ENCODE measurements at places on chromosomes 6 and 20.

DNA sequence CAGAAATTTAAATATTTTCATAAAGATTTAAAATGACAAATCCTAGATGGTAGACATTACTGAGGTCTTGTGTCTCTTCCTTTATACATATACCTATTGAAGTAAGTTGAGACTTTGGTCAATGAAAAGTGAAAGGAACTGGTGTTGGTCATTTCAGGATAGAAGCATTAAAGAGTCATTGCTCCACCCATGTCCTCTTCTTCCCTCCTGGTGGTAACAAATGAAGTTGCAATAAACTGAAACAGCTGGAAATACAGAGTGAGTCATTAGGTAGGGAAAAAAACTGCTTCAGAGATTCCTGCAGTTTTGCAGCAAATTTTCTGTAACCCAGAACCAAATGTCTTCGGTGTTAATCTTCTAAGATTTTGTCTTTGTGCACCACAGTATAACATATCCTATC is 448.0 kb downstream of the EYS start:
- DNase-seq, result no peak

GRCh38 chr20:32271620-32272019 is 5.8 kb upstream of the KIF3B start:
- DNase-seq, result no peak

- no peak for DNase-seq
These were observed 24.9 kb downstream of the TTLL2 start for GRCh38 chr6:167349631-167350274.

GRCh38 chr6:35468980-35469750 is 964 bp downstream of the RPL10A start:
- no peak for DNase-seq

- DNase-seq, result no peak
These were observed 9.8 kb downstream of the PI16 start for GRCh38 chr6:36964349-36964748.

- DNase-seq, result peak; percentile 58
These were observed 61.1 kb upstream of the HFE start for GRCh38 chr6:26025894-26026832.

DNA sequence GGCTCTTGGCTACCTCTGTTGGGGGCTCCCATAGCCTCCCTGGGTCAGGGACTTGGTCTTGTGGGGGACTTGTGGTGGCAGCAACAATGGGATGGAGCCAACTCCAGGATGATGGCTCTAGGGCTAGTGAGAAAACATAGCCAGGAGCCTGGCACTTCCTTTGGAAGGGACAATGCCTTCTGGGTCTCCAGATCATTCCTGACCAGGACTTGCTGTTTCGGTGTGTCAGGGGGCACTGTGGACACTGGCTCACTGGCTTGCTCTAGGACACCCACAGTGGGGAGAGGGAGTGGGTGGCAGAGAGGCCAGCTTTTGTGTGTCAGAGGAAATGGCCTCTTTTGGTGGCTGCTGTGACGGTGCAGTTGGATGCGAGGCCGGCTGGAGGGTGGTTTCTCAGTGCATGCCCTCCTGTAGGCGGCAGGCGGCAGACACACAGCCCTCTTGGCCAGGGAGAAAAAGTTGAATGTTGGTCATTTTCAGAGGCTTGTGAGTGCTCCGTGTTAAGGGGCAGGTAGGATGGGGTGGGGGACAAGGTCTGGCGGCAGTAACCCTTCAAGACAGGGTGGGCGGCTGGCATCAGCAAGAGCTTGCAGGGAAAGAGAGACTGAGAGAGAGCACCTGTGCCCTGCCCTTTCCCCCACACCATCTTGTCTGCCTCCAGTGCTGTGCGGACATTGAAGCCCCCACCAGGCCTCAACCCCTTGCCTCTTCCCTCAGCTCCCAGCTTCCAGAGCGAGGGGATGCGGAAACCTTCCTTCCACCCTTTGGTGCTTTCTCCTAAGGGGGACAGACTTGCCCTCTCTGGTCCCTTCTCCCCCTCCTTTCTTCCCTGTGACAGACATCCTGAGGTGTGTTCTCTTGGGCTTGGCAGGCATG is 9.2 kb downstream of the VEGFA start:
- no peak for DNase-seq

GRCh38 chr6:52553719-52554118 is 23.1 kb downstream of the TRAM2 start:
- DNase-seq, result no peak

- DNase-seq, result no peak
These were observed 143.1 kb upstream of the PCSK2 start for GRCh38 chr20:17083738-17084137.

- no peak for DNase-seq
These were observed 152.5 kb downstream of the IBTK start for GRCh38 chr6:82095091-82095490.

GRCh38 chr6:165906-166305 is 126.4 kb upstream of the DUSP22 start:
- no peak for DNase-seq

GRCh38 chr20:49542514-49542991 is 25.4 kb downstream of the PTGIS start:
- DNase-seq, result no peak

DNA sequence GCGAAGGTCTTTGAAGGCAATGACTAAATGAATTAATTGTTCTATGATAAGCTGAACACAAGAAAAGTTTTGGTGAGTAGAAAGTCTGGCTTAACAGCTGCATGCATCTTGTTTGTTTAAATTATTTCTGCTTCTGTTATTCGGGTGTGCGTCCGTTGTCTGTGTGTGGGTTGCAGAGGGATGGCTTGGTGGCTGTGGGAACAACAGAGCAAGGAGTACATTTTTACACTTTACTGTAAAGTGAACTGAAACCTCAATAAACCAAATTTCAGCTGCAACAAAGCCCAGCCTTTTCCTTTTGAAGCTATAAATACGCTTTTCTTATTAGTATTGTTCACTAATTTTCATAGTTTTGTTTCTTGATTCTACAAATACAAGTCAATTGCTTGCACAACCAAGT is 3.5 kb upstream of the LAMP5 start:
- no peak for DNase-seq

DNA sequence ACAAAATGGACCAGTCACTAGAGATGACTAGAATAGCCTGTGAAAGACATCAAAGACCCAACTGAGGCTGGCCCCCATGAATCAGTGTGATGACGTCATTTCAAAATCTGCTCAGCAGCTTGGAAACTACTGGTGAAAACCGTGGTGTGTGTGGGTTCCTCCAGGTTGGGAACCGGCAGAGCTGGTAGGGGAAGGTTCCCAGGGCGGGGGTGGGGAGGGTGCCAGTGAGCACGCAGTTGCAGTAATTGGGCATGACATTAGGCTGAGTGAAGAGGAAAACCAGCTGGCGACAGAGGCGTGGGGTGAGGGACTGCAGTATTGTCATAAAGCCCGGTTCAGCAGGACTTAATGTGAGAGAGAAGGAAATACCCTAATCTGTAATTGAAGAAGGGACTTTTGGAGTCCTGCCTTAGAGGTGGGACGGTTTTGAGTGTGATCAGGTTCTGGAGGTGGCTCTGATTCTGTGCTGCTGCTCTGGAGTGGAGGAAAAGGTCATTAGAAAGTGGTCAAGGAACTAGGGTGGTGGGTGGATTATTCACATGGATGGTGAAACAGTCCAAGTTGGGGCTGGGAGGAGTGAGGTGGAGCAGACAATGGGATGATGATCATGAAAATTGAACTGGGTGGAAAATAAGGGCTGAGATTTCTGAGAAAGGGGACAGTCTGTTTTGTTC is 52.0 kb upstream of the MTHFD1L start:
- DNase-seq, result no peak

DNA sequence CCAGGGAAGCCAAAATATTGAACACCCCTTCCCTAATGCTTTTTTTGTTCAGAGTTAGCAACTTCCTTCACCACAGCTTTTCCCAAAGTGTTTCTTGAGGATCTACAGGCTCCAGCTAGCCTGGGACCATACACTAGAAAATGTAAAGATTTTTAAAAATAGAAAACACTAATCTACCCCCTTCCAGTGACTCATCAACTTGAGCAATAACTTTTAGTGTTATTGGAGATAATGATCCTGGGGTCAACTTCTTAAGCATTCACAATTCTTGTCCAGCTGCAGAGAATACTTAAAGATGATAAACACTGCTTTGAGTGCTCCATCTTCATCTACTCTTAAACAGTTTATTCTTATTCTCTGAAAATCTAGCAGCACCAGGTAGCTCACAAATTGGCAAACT is 131.6 kb downstream of the COL9A1 start:
- DNase-seq, result no peak

DNA sequence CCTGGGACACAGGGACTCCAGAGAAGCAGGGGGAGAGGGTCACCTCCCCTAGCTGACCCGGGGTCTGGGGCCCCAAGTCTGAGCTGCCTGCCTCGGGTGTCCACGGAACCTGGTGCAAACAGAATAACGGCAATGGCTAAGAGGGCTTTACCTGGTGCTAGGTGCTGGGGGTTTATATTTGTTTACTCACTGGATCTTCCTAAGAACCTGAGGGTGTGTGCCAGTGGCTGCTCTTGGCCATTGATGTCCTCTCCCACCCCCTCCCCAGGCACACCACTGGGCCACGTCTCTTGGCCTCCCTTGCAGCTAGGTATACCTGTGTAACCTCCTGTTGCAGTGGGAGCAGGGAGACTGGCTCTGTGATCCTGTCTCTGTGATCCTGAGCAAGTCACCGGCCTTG is 157.9 kb upstream of the MLN start:
- DNase-seq, result no peak

- no peak for DNase-seq
These were observed 6.1 kb downstream of the UQCC2 start for GRCh38 chr6:33705268-33705885.

All from stimulated activated CD4-positive, alpha-beta T cell treated with anti-CD3 and anti-CD28 coated beads, Interleukin-1b, Interleukin-23, amount 100 ng/mL, for 24 hours (primary cell).